ENCODE measurements at places on chromosomes 2 and 18.

DNA sequence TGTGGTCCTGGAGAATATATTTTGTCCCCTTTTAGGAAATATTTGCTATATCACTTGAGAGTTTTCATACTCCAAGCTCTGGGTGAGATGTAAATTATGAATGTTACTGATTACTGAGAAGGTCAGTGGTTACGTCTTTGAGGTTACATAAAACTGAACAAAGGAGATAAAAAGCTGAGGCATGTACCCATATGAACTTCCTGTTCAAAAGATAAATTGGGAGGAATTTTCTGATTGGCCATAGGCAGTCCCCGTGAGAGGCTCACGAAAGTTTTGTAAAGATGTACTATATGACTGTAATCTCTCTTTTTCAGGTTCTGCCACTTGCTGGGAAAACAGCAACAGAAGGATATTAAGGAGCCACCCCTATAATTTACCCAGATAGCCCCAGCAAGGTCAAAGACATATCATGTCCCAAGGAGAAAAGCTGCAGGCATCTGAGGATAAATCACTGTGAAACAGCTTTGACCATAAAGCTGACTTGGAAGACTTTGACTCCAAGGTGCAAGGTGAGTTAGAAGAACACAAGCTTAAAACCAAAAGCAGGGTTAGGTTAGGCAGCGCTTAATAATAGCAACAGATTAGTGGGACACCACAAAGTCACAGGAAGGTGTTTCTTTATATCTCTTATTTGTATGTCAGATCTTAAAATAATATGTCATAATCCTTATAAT, 90.4 kb downstream of the OSBPL6 start:
- DNase-seq = no peak

GRCh38 chr2:140551287-140551686, 1579.5 kb downstream of the LRP1B start:
- no peak for DNase-seq

GRCh38 chr2:33877348-33878016, 278.4 kb upstream of the FAM98A start:
- no peak for DNase-seq

GRCh38 chr2:180219491-180219890, 212.4 kb upstream of the CWC22 start:
- no peak for DNase-seq

GRCh38 chr2:72533765-72534164, 292.1 kb downstream of the EXOC6B start:
- no peak for DNase-seq

GRCh38 chr2:56309626-56310170, 125.9 kb downstream of the CCDC85A start:
- no peak for DNase-seq

- no peak for DNase-seq
These were observed 172.9 kb downstream of the LRP1B start for GRCh38 chr2:141957827-141958450.

- DNase-seq = no peak
These were observed 102.3 kb downstream of the MAPK4 start for GRCh38 chr18:50662177-50662576.

DNA sequence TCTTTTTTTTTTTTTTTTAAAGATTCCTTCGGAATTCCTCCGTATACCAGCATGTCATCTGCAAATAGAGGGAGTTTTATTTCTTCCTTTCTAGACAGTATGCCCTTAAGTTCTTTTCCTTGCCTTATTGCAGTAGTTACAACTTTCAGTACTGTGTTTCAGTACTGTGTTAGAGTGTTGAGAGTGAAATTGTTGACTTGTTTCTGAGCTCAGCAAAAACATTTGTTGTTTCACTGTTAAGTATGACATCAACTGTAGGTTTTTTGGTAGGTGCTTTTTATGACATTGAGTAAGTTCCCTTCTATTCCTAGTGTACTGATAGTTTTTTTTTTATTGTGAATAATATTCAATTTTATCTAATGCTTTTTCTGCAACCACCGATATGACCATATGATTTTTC, 43.9 kb downstream of the ACVR2A start:
- no peak for DNase-seq

DNA sequence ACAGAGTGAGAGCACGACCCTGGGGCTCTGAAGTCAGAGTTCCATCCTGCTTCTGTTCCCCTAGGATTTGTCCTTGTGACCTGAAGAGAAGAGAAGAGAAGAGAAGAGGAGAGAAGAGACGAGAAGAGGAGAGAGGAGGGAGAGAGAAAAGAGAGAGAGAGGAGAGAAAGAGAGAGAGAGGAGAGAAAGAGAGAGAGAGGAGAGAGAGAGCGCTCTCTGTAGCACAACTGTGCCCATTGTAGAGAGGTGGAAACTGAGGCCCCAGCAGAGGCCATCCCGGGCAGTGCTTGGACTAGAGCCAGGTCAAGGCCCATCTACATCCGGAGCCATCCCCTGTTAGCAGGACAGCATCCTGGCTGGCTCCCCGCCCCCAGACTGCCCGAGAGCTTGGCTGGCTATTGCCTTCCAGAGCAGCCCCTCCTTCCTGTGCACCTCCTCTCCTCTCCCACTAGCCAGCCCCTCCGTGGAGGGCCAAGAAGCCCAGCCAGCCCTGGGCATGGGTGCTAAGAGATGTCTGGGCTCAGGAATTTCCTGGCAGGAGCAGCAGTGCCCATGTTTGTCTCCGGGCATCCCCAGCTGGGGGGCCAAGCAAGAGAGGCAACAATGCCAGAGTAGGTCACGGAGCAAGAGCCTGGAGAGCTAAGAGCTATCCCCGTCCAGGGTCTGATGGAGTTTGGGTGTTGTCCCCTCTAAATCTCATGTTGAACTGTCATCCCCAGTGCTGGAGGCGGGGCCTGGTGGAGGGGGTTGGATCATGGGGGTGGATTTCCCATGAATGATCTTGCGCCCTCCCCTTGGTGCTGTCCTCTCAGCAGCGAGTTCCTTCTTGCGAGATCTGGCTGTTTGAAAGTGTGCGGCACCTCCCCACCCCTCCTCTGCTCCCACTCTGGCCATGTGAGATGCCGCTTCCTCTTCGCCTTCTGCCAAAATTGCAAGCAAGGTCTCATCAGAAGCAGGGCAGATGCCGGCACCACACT, 18.2 kb upstream of the GPR55 start:
- peak; percentile 60 for DNase-seq

GRCh38 chr2:124822516-124822915, 797.4 kb downstream of the CNTNAP5 start:
- no peak for DNase-seq

DNA sequence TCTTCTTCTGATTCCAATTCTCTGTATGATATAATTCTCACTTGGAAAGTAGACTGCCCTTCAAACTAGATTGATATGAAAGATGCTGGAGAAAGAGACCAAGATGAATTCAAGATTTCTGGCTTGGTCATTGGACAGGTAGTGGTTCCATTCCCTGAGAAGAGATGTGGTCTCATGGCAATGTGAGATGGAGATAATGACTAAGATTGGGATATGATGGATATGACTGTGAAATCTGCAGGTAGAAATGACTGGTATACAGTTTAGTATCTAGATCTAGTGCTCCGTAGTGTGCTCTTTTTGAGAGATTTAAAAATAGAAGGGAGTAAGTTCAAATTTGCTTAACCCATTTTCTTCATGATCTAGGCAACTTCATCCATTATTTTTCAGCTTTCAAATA, 425.4 kb upstream of the TRIB2 start:
- DNase-seq = no peak

- DNase-seq = no peak
These were observed 110.7 kb downstream of the SLC8A1 start for GRCh38 chr2:40341198-40341597.

DNA sequence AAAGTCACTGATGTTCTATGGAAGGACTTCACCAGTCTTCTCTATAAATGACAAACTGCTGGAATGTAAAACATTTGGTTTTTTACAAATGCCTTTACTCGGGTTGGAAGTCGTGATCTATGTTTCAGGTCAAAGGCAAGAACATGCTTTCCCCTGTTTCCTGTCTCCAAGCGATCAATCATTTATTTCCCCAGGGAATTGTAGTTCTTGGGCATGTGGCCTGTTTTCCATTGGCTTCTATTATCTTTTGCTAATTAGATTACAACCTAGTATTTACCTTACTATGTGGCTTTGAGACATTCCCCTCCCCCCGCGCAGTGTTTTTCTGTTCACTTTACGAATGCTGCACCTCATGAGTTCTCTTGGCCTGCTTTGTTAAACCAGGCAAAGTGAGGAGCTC, 684.2 kb downstream of the EPHA4 start:
- no peak for DNase-seq

DNA sequence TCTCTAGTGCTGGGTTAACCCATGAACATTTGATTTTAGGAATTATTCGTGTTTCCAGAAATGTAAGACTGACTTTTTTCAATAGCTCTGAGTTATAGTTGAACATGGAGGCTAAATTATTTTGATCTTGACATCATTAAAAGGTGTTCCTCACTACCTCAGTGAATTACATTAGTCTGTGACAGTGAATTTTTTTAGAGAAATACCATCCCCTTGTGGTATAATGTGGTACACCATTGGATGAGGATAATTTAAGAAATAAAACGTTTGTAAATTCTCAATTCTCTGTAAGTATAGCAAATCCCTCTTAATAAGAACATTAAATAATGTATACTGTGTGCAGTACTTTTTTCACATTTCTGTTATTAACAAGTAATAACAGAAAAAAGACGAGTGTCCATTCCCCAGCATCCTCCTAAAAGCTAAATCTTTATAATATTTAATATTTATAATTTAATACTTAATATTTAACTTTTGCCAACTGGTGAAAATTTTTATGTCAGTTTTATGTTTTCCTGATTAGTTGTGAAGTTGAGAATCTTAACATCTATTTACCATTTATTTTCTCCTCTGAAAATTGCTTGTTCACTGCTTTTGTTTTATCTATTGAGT, 70.3 kb upstream of the CWC22 start:
- no peak for DNase-seq

GRCh38 chr2:48253301-48253700, 276.7 kb upstream of the STON1 start:
- DNase-seq = no peak

GRCh38 chr2:65782996-65783650, 350.7 kb upstream of the SPRED2 start:
- no peak for DNase-seq

- no peak for DNase-seq
These were observed 2.4 kb upstream of the CETN1 start for GRCh38 chr18:577643-578375.

- no peak for DNase-seq
These were observed 73.5 kb downstream of the MTCL1 start for GRCh38 chr18:8778824-8779223.

DNA sequence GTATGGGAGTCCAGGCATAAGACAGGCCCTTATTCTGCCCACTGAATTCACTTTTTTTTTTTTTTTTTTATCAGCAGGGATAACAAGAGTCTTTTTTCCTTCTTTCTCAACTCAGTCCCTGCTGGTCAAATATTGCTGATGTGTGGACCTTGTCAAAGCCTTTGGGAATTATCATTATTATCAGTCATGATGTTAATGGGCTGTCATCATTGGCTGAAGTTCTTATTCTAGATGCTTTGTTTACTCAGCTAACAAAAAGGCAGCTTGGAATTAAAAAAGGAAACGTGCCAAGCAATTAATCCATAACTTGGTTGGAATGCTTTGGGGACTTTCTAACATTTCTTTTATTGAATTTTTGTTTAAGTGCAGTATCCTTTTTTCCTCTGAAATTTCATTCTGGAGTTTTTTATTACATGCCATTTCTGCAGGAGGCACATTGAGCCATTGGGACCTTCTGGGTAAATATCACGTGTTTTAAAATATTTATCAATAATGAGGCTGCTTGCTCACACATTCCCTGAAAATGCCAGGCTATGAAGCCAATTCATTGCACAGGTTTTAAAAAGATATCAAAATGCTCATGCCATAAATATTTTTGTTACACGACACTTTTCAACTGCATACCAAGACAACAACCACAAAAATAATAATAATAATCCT, 246.3 kb downstream of the TXNL1 start:
- no peak for DNase-seq

DNA sequence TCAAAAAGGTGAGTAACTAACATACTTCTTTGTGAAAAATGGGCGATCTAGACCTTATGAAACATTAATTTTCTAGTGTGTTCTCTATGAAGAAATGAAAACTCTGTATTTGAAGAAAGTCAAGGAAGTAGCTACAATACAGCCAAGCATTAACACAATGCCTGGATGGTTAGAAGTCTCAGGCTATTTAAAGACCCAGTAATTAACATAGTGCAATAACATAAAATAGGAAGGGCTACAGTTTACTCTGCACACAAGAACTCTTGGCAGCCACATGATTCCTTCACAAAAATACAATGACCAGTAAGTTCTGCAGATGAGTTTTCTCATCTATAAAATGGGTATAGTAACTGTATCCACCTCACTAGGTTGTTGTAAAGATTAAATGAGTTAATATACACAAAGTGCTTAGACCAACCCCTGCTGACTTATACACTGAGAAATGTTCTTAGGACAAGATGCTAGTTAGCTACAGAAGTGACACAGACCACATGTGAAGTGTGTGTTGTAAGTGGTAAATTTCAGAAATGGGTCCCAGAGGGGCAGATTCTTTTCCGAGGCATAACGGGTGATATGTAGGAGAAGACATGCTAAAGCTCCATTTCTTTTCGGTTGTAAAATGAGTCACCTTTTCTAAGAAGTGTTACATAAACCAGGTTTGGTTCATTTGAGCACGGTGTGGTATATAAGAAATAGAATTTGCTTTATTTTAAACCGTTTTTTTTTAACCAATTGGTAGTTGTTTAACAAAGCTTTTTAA, 61.8 kb downstream of the CXCR4 start:
- no peak for DNase-seq

- DNase-seq = no peak
These were observed 31.2 kb upstream of the STPG4 start for GRCh38 chr2:47186351-47186750.

DNA sequence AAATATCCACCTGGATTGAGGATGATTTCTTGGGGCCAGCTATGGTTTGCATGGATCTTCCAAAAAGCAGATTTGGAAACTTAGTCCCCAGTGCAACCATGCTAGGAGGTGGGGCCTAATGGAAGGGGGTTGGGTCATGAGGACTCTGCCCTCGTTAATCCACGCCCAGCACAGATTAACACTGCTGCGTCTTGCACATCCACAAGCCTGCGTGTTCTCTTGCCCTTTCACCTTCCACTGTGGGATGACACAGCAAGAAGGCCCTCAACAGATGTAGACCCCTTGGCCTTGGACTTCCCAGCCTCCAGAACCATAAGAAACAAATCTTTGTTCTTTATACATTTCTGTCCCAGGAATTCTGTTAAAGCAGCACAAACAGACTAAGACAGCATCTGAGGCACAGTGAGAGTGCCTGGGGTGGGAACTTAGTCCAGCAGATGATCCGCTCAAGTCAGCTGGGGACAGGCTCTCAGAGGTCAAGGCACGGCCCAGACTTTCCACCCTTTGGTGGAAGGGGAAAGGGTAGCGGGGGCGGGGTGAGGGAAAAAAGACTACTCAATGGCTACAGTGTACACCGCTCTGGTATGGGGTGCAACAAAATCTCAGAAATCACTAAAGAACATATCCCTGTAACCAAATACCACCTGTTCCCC, 2.4 kb downstream of the RAB17 start:
- no peak for DNase-seq

Measured in stimulated activated CD8-positive, alpha-beta memory T cell treated with anti-CD3 and anti-CD28 coated beads, Interleukin-4, amount 100 ng/mL, for 24 hours (primary cell).